ENCODE measurements at places on chromosomes 7 and 10.

DNA sequence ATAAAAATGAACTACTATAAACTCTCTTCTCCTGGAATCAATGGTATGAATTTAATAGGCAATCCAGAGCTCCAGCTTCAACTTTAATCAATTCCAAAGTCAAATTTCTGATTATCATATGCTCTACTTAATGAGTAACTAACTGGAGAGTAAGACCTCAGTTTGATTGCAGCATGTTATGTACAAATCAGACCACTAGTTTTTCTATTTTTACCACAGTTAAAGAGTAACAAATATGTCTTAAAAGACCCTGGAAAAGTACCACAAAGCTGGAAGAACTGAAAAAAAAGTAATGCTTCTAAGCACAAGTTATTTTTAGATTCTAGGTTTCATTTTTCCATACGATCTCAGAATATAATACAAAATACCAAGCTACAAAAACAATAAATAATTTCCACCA, 56.0 kb upstream of the TNKS2 start:
- DNase-seq: no peak

DNA sequence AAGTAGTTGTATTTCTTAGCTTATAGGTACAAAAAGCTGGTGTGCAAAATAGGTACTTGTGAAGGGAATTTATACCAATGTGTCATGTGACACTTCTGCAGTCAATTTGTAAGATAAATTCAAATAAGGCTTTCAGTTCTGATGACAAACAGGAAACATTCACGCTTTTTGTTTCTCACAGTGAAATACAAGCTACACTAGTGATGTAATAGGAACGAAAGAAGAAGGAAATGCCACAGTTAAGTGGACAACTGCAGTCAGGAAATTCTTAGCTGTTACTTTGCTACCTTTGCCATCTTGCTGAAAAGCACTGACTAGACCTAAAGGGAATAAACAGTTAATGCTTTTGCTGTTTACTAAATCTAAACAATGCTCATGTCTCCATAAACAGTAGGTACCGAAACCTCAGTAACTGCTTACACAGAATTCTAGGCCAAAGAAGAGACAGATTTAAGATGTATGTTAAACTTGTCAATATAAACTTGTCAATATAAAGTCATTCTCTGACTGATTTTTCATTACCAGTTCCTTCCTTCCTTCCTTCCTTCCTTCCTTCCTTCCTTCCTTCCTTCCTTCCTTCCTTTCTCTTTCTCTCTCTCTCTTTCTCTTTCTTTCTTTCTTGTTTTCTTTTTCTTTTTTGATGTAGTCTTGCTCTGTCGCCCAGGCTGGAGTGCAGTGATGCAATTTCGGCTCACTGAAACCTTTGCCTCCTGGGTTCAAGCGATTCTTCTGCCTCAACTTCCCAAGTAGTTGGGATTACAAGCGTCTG, 10.1 kb downstream of the OTUD1 start:
- no peak for DNase-seq

GRCh38 chr7:128757203-128757602, 18.0 kb downstream of the CALU start:
- DNase-seq: no peak

GRCh38 chr10:48599830-48600134, 5.1 kb downstream of the ARHGAP22 start:
- no peak for DNase-seq

GRCh38 chr10:117221156-117221711, 19.7 kb upstream of the SLC18A2 start:
- DNase-seq: no peak

- DNase-seq: no peak
These were observed 1.1 kb downstream of the ZNF32 start for GRCh38 chr10:43647576-43647975.

- no peak for DNase-seq
These were observed 111.6 kb upstream of the HABP2 start for GRCh38 chr10:113441220-113441619.

- DNase-seq: no peak
These were observed 369.5 kb downstream of the ABCA13 start for GRCh38 chr7:48540746-48541145.

Measured in activated CD4-positive, alpha-beta T cell treated with anti-CD3 and anti-CD28 coated beads for 48 hours (primary cell).